ENCODE measurements at places on chromosomes 4 and X. TPM values are rescaled to one million over a fixed set of nuclear protein-coding genes. Genes with fewer than 3 reads are reported as not detected.
A peak's percentile ranks its signal among the peaks of the same experiment; 100 is the strongest.

The RADX gene
- 2.4 TPM for total RNA-seq

DNA sequence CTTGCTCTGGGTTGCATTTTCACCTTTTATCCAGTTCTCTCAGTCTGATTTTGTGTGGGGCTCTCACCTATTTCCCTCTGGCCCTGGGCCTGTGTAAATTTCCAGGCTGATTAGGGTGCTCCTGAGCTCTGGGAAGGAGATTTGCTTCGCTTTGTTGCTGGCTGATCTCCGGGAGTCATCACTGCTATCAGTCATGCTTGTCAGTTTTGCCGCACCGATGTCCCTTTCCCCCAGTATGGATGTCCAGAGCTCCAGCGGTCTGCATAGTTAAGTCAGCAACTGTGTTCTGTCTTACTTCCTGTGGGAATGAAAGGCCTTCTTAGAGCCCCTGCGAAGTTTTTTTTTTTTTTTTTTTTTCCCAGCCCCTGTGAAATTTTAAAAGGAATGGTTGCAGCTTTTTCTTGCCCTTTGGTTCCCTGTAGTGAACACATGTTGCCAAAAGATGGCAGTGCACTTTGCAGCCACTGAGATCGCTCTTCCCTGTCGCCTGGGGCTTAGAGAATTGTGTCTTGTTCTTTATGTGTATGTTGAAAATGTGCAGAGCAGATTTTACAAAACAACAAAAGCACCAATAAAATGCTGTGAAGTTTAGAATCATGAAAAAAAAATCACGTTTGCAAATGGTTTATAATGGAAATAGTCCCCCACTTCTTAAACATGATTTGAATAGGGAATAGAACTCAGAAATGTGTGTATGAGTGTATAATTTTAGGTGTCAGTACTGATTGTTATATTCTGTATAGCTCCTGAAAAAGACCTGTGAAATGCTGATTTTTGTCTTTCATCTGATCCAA, 109.1 kb upstream of the SLC4A4 start:
- no peak overlapping the region for H3K4me3 ChIP-seq
- H3K27me3 ChIP-seq: no peaks in the 10 kb centered on the region
- no peak overlapping the region for H3K27ac ChIP-seq
- no peaks in the 10 kb centered on the region for H3K36me3 ChIP-seq

The PNMA3 gene
- total RNA-seq: 0.32 TPM

DNA sequence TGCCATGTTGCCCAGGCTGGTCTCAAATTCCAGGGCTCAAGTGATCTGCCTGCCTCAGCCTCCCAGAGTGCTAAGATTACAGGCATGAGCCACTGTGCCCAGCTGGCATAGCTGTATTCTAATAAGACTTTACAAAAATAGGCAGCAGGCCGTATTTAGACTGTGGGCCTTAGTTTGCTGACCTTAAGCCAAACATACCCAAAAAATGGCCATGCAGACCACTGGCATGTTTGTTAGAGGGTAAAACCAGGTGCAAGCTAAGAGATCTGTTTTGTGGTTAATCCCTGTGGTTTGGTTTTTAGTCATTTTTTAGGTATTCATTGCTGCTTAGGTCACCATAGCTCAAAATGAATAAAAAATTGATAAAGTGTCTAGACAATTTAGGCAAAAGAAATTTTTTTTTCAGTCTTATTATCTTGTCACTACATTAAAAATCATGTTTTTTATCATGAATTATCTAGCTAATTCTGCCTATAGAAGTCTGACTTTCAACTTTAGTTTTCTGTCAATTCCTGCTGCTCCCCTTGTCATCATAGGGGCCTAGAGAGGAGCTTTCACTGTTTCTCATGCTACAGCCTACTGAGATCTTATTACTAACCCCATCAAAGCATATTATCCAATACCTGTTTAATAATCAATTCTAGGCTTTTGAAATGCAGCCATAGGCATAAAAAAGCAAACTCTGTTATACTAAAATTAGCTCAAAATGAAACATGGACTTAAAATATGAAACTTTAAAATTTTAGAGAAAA, 7.5 kb upstream of the SPINK2 start:
- no peaks in the 10 kb centered on the region for H3K36me3 ChIP-seq
- H3K27me3 ChIP-seq: no peaks in the 10 kb centered on the region
- no peak overlapping the region for H3K27ac ChIP-seq
- DNase-seq: no peak
- no peaks in the 10 kb centered on the region for H3K4me1 ChIP-seq
- no peak overlapping the region for H3K4me3 ChIP-seq

- H3K36me3 ChIP-seq: no peaks in the 10 kb centered on the region
- H3K4me3 ChIP-seq: no peak overlapping the region
- H3K27me3 ChIP-seq: no peaks in the 10 kb centered on the region
- DNase-seq: no peak
- H3K27ac ChIP-seq: no peak overlapping the region
Measured at GRCh38 chr4:73902817-73903547, 33.8 kb downstream of the CXCL1 start.

GRCh38 chr4:102531462-102531861, 30.3 kb downstream of the NFKB1 start:
- peaks cover 10% of the 10 kb centered on the region for H3K36me3 ChIP-seq
- H3K4me3 ChIP-seq: no peak overlapping the region
- no peaks in the 10 kb centered on the region for H3K4me1 ChIP-seq
- DNase-seq: no peak
- no peaks in the 10 kb centered on the region for H3K27me3 ChIP-seq

The SYNPO2 gene
- total RNA-seq: 38.9 TPM

DNA sequence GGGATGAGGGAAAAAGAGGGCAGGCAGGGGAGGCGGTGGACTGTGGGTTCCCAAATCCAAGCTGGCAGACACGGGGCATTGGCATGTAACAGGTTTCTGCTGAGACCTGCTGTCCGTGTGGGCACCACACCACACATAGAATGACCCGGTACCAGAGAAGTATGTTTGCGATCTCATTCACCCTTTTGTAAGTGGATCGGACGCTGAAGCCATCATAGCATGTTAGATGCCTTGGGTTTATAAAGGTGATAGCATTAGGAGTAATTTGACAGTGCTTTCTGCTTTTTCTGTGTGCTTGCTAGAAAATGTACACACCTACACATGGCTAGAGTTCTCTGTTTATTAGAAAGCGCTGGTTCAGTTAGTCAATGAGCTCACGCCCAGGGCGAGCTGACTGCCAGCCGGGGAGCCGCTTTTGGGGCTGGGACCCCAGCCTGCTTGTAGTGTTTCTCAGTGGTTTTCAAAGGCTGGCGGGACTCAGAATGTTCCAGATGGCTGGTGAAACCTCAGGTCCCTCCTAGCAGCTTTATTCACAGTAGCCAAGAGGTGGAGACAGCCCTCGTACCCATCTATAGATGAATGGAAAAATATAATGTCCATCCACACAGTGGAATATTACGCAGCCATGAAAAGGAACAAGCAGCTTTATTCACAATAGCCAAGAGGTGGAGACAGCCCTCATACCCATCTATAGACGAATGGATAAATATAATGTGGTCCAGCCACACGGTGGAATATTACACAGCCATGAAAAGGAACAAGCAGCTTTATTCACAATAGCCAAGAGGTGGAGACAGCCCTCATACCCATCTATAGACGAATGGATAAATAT, 579 bp downstream of the IL3RA start:
- DNase-seq: no peak
- H3K27me3 ChIP-seq: no peaks in the 10 kb centered on the region
- peaks cover 4% of the 10 kb centered on the region for H3K4me1 ChIP-seq
- peak overlapping the region; percentile 49 for H3K27ac ChIP-seq
- H3K4me3 ChIP-seq: peak overlapping the region; percentile 54
- H3K36me3 ChIP-seq: no peaks in the 10 kb centered on the region

The SPIN2A gene
- 0.69 TPM for total RNA-seq

The SMIM10L2A gene
- 2.0 TPM for total RNA-seq

The KANTR gene
- 12.6 TPM for total RNA-seq

DNA sequence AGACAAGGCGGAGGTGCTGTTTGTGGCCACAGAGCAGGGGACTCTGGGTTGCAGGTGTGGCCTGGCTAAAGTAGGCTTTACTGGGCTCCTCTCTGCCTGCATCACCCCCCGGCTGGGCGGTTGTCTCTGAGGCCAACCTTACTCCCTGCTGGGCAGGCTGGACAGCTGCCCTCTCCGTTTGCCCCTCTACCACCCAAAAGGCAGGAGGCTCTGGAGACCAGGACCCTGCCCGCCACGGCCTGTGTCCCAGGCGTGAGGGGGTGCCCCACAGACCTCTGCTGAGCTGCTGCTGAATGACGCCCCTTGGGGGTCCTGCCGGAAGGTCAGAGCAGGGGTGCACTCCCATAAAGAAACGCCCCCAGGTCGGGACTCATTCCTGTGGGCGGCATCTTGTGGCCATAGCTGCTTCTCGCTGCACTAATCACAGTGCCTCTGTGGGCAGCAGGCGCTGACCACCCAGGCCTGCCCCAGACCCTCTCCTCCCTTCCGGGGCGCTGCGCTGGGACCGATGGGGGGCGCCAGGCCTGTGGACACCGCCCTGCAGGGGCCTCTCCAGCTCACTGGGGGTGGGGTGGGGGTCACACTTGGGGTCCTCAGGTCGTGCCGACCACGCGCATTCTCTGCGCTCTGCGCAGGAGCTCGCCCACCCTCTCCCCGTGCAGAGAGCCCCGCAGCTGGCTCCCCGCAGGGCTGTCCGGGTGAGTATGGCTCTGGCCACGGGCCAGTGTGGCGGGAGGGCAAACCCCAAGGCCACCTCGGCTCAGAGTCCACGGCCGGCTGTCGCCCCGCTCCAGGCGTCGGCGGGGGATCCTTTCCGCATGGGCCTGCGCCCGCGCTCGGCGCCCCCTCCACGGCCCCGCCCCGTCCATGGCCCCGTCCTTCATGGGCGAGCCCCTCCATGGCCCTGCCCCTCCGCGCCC, 920 bp downstream of the HTT-AS start:
- H3K36me3 ChIP-seq: no peaks in the 10 kb centered on the region
- peak overlapping the region; percentile 81 for H3K4me3 ChIP-seq
- H3K27me3 ChIP-seq: no peaks in the 10 kb centered on the region
- peaks cover 18% of the 10 kb centered on the region for H3K4me1 ChIP-seq
- no peak overlapping the region for H3K27ac ChIP-seq

- H3K4me1 ChIP-seq: no peaks in the 10 kb centered on the region
- H3K4me3 ChIP-seq: no peak overlapping the region
Measured at GRCh38 chr4:96776920-96777527, 937.1 kb downstream of the PDHA2 start.

GRCh38 chr4:170247596-170247995, 157.8 kb upstream of the AADAT start:
- no peak for DNase-seq
- no peaks in the 10 kb centered on the region for H3K27me3 ChIP-seq
- no peak overlapping the region for H3K4me3 ChIP-seq
- no peaks in the 10 kb centered on the region for H3K36me3 ChIP-seq
- H3K27ac ChIP-seq: no peak overlapping the region
- H3K4me1 ChIP-seq: no peaks in the 10 kb centered on the region

- DNase-seq: no peak
- H3K4me3 ChIP-seq: no peak overlapping the region
- H3K36me3 ChIP-seq: no peaks in the 10 kb centered on the region
- no peaks in the 10 kb centered on the region for H3K4me1 ChIP-seq
- H3K27me3 ChIP-seq: no peaks in the 10 kb centered on the region
- no peak overlapping the region for H3K27ac ChIP-seq
Measured at GRCh38 chr4:35836596-35836995, 407.7 kb downstream of the ARAP2 start.

DNA sequence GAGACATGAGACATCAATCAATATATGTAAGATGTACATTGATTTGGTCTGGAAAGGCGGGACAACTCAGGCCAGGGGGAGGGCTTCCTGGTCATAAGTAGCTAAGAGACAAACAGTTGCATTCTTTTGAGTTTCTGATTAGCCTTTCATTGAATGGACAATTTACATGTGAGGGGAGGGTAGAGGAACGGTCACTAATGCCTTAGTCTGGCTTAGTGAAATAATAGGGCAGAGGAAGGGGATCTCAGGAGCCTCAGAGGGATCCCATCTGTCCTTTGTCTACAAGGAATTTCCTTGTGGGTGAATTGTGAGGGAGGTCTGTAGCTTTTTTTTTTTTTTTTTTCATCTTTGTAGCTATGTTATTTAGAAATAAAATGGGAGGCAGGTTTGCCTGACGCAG, 88.3 kb downstream of the GK start:
- H3K27ac ChIP-seq: no peak overlapping the region
- no peak overlapping the region for H3K4me3 ChIP-seq
- no peak for DNase-seq
- no peaks in the 10 kb centered on the region for H3K4me1 ChIP-seq
- no peaks in the 10 kb centered on the region for H3K27me3 ChIP-seq
- H3K36me3 ChIP-seq: no peaks in the 10 kb centered on the region

The ZCCHC18 gene
- total RNA-seq: 1.6 TPM

The LDB2 gene
- total RNA-seq: 139 TPM

The COL4A5 gene
- 26.6 TPM for total RNA-seq

GRCh38 chrX:115562480-115562847, 1.5 kb downstream of the PLS3 start:
- no peaks in the 10 kb centered on the region for H3K27me3 ChIP-seq
- DNase-seq: no peak
- peak overlapping the region; percentile 89 for H3K27ac ChIP-seq
- no peaks in the 10 kb centered on the region for H3K36me3 ChIP-seq

The MGAT4D gene
- total RNA-seq: not detected

The S100G gene
- total RNA-seq: not detected

GRCh38 chr4:76690011-76690905, 207.7 kb downstream of the SOWAHB start:
- H3K4me3 ChIP-seq: peak overlapping the region; percentile 61
- H3K27me3 ChIP-seq: no peaks in the 10 kb centered on the region
- no peak for DNase-seq
- peak overlapping the region; percentile 70 for H3K27ac ChIP-seq
- H3K4me1 ChIP-seq: peaks cover 31% of the 10 kb centered on the region

- H3K4me1 ChIP-seq: no peaks in the 10 kb centered on the region
- no peaks in the 10 kb centered on the region for H3K36me3 ChIP-seq
- no peak overlapping the region for H3K4me3 ChIP-seq
- H3K27ac ChIP-seq: no peak overlapping the region
Measured at GRCh38 chrX:13854003-13854402, 37.1 kb upstream of the GPM6B start.

DNA sequence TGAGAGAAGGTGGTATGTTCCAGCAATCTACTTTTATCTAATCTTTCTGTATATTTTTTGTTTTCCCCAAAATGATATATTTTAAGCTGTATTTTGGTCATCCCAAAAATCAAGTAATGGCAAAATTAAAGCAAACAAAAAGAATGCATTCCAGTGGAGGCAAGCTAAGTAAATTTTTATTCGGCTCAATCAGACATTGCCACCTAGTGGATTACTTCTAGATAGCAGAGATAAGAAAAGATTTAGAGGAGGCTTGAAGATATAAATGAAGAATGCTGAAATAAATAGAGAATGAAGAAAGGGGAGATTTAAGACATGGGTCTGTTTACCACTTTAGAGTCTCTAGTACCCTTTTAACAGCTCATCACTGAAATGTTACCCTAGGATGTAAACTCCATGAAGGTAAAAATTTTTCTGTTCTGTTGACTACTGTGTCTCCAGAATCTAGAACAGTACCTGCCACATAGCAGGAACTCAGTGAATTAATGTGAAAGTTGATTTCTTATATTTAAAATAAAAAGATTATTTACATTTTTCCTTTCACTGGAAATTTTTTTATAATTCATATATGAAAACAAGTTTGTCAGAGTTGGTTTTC, 110.9 kb upstream of the ANK2 start:
- H3K27me3 ChIP-seq: peaks cover 3% of the 10 kb centered on the region
- no peaks in the 10 kb centered on the region for H3K36me3 ChIP-seq
- no peaks in the 10 kb centered on the region for H3K4me1 ChIP-seq
- DNase-seq: no peak
- no peak overlapping the region for H3K4me3 ChIP-seq
